Kidney (tissue), 22 donors: ENCODE measurements at places on chromosomes 12 and 14. TPM values are rescaled to one million over a fixed set of nuclear protein-coding genes. Genes with fewer than 3 reads are reported as not detected.

DNA sequence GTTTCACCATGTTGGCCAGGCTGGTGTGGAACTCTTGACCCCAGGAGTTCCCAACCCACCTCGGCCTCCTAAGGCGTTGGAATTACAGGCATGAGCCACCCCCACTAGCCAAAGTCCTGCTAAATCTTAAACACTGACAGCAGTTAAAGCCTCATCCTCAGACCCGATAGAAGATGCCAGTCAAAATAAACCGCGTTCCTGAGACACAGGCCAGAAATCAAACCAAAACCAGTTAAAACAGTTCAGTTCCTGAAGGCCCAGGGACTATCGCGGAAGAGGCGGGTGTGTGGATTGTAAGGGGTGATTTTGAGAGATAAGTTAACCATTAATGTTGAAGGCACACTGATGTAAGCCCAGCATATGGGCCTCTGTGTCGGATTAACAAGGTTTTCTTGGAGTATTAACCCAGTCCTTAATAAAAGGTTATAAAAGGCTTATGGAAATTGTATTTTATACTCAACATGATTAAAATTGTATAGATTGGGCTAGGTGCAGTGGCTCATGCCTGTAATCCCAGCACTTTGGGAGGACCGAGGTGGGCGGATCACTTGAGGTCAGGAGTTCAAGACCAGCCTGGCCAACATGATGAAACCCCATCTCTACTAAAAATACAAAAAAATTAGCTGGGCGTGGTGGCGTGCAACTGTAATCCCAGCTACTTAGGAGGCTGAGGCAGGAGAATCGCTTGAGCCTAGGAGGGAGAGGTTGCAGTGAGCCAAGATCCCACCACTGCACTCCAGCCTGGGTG, 18.7 kb upstream of the CDCA4 start:
- peak; percentile 43 for DNase-seq

Gene IL31
- total RNA-seq, result not detected

GRCh38 chr14:90804292-90805083, 11.7 kb downstream of the TTC7B start:
- DNase-seq, result no peak

Gene LRTM2
- not detected for total RNA-seq

Gene CCDC38
- 0.31 TPM for total RNA-seq

DNA sequence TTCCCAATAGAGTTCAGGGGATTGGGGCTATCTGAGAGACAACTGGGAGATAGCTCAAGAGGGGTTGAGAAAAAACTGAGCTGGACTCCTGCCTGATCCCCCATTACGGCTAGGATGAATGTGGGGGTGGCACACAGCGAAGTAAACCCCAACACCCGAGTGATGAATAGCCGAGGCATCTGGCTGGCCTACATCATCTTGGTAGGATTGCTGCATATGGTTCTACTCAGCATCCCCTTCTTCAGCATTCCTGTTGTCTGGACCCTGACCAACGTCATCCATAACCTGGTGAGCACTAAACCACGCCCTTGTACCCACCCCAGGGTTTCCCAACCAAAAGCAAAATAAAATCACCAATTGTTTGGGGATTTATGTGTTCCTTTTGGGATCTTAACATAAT, 1.0 kb downstream of the ORMDL2 start:
- DNase-seq, result no peak

Gene TGFB3
- total RNA-seq, result 39.5 TPM
